ENCODE measurements at places on chromosomes 16 and 17.
A peak's percentile ranks its signal among the peaks of the same experiment; 100 is the strongest.

GRCh38 chr17:30981531-30982519, 11.0 kb downstream of the RNF135 start:
- no peak for DNase-seq

DNA sequence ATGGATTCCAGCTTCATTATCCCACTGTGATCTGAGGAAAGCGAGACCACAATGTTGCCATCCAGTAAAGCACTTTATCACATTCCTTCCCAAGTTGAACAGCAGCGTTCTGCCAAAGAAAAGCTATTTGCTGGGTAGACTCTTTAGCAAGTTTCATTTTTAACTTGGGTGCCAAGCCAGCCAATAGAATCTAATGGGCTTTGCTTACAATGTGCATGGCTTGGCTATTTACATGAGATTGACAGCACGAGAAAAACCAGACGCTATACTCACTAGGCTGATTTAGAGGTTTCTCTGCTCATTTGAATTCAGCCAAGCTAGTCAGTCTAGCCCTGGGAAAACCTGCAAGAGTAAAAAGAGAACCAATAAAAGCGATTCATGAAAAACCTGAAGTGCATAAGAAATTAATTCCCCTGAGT, 108.9 kb downstream of the CDH13 start:
- no peak for DNase-seq

DNA sequence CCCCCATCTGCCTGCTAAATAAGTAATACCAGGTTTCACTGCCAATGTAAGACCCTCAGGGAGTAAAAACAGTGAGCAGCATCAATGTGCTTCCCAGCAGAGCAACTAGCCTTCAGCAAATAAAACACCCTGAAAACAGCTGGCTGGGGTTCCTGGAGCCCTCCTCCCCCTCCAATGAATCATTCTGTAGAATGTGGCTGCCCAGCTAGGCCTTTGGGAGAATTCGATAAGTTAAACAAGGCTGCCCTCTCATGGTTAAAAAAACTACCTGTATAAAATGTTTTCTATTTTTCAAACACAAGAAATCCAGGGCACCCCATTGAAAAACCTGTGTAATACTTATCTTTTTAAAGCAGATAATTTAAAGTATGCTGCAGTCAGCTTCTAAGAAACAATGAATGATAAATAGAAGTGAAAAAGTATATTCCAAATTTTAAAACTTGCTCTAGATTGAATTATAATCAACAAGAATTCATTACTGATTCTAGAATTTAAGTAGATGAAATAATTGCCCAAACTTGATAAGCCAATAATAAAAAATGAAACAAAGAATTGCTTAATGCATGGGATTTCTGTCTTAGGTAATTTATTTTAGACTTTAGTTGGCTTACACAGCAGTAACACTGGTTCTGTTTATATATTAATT, 9.4 kb upstream of the TOM1L1 start:
- no peak for DNase-seq

GRCh38 chr16:82396509-82396908, 226.5 kb upstream of the MPHOSPH6 start:
- DNase-seq, result no peak

GRCh38 chr17:31509805-31510177, 118.3 kb downstream of the RAB11FIP4 start:
- DNase-seq, result no peak

DNA sequence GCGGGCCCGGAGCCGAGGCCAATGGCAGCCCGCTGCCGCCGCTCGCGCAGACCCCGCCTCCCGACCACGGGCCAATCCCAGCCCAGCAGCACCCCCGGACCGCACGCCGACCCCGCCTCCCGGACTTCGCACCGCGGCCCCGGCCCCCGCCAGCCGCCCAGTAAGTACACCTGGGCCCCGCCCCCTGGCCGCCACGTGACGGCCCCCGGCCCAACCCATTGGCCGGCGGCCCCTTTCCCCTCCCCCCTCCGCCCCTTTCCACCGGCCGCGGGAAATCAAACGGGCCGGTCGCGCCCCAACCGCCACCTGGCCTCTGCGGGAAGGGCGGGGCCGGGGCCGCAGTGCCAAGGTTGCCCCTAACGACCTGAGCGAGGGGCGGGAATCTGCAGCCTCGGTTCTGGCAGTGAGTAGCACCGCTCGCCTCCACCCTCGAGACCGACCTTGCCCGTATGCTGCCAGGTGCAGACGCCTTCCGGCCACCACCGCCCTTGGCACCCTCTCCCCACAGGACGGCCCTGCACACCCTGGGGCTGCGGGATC, at the start of gene YBX2:
YBX2 (minus strand) TSS at position 26 of the 540 bp plus-strand sequence. CDS start 139 bp downstream, outside the sequence.
- peak; percentile 34 for DNase-seq

DNA sequence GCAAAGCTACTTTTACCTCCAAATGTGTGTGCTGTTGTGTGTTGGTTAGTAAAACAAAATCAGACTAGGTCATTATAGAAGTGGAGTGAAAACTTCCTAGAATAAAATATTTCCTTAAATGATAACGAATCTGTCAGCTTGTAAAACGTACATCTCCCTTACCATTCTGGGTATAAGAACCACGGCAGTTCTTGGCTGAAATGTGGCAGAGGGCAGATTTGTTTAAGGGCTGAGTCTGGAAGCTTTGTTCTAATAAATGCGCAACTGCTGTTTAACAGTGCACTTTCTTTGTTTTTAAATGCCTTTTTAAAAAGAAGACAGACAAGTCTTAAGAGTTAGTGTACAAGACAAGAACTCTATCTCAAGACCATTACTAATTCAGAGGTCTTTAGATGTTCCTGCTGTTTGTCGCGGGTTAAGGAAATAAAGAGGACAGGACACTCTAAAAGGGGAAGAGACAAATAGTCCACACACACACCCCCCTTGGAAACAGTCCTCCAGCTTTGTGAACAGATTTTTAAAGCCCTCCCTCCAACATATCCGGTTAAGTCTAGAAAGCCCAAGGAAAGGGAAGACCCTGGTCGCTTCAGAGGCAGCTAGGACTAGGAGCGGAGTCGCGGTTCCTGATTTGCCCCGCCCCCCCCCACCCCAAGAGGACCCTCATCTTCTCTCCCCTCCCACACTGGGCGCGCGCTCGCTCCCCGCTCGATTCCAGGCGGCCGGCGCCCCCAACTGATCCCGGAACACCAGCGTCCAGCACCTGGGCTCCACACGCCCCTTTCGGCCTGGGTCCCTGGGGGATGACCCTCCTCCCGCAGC, 658 bp downstream of the SYNRG start:
- peak; percentile 57 for DNase-seq

DNA sequence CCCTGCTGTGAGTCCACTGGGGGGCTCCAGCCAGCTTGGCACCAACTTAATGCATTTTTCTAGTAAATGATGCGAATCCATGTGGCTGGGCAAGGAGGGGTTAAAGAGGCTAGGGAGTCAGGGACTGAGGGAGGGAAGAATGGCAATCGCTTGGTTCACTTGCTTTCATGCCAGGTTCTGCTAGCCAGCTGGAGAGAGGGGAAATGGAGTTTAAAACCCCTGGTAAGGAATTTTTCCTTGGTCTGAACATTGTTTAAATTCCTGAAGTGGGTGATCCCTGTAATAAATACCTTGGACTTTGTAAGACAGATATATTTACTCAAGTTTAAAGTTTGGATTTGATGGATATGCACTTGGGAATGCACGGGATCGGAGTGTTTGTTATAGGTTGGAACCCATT, 22.8 kb downstream of the ANKFN1 start:
- DNase-seq, result no peak

- no peak for DNase-seq
These were observed 4.2 kb upstream of the CRK start for GRCh38 chr17:1460233-1460632.

DNA sequence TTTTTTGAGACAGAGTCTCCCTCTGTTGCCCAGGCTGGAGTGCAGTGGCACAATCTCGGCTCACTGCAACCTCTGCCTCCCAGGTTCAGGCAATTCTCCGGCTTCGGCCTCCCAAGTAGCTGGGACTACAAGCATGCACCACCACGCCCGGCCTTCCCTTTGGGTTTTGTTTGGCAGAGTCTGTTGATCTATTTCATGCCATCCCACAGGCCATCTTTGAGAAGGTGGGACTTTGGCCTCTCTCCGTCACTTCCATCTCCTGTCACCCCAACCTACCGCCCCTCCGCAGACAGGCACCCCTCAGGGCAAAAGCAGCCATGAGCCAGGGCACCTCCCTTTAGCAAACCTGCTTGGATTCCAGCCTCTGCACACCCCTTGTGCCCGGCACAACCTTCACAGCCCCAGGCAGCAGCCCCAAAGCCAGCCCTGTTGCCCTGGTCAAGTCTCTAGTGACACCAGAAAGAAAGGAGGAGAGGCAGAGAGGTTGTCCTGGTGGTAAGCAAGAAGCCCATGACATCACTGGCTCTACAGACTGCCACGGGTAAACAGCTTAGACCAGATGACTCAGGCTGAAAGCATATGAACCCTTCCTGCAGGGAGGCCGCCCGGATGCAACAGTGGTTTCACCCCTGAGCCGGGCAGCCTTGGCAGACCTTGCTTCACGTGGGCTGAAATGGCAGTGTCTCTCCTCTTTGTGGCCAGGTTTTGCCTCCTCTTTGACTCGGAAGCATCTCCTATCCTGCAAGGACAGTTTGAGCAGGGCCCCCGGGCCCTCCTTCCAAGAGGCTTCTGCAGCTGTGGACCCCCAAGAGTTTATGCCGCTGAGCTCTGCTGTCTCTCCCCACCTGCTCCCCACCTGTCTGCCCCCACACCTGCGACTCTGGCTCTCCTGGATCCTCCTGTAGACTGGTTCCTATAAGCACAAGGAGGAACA, 8.1 kb upstream of the TIMP2 start:
- DNase-seq, result peak; percentile 27

DNA sequence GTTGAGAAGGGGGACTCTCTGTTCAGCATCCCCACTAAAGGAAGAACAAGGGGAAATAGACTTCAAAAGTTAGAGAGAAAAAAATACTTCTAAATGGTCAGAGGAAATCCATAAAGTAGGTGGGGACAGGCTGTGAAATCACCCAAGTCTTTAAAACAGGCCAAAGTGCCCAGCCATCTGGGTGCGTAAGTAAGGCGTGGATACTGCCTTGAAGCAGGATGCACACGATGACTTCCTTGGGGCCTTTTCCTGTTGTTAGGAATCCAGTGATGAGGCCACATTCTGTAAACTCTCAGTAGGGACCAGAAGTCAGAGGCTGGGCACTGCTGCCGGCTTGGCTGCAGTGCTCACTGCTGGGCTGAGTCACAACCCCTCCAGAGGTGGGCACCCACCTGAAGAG, 9.2 kb downstream of the AXIN2 start:
- DNase-seq, result no peak

DNA sequence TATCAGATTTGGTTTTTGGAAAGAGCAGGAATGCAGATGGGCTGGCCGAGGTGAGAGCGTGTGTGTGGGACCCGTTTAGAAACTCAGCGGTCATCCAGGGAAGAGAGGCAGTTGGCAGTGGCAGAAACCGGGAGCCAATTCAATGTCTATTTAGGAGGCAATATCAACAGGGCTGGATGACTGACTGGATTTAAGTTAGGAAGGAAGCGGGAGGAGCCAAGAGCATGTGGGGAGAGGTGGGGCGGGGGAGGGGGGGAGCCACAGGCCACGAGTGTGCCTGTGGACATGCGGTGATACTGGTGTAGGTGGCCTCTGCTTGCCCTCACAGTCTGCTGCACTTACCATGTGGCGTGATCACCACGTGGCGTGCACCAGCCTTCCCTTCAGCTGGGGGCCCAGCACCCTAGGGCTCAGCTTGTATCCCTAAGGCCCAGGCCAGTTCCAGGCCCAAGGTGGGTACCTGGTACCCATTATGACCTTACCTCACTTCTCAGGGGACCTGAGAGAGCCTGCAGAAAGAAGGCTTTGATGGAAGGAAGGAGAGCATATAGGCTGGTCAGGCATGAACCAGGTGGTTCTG, 10.8 kb upstream of the TPPP3 start:
- DNase-seq, result no peak
